ENCODE measurements at places on chromosomes 16 and 17.
A peak's percentile ranks its signal among the peaks of the same experiment; 100 is the strongest.

GRCh38 chr16:12735805-12736204 lies 67.9 kb downstream of the CPPED1 start:
- DNase-seq, result no peak

DNA sequence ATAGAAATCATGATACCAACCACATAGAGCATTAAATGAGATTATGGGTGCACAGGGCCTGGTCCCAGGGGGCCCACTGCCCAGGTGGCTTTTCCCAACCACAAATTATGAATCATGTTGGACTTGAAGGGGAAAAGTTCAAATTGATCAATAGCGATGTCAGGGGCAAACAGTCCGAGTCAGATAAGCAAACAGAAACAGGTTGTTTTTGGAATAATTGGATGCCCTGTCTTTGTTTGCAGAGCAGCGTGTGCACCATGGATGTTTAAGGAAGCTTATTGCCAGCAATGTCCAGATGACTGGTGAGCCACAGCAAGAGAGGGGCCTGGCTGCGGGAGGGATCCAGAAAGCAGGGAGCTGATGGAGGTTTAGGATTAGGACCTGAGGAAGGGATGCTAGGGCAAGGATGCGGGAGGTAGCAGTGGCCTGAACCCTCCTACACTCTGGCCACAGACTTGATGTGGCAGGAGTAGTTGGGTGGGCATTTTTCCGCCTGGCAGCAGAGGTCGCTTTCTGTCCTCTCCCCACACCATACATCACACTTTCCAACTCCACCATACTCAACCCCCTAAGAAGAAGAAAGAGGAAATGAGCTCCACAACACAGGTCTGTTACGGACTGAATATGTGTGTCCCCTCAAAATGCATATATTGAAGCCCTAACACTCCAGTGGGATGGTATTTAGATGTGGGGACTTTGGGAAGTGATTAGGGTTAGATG lies 266.4 kb upstream of the RPL38 start:
- DNase-seq, result no peak

DNA sequence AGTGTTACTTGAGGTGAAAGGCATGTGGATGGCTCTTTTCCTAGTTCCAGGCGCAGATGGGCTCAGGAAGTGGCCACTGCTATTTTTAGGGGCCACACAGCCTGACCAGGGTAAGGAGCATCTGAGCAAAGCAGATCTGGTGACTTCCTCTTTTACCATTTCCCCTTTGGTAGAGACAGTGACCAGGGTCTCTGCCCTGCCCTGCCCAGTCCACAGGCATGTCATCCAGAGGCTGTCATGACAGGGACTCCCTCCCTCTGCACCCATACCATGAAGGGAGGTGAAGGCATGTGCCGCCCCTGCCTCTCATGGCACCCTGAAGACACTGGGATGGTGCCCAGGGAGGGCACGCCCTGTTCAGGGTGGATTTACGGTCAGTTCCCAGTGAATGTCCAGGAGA lies 2.2 kb downstream of the PLA2G15 start:
- no peak for DNase-seq

DNA sequence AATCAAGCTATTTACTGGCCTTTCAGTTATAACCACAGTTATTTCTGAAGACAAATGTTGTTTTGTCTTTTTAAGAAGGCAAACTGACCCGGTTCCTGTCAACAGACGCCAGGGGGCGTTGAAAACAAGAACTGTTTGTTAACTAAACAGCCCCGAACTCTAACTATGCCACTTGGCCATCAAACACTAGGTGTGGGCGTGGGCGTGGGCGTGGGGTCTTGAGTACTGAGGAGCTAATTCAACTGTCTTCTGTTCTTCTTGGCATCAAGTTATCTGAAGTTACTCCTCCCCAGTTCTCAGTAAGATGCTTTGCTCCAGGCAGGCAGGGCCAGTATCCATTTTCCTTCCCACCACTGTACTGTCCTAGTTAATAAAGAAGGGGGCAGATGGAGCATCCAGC lies 63.3 kb upstream of the MTMR4 start:
- peak; percentile 20 for DNase-seq

- no peak for DNase-seq
Observed at GRCh38 chr16:85780281-85780680, 19.1 kb downstream of the EMC8 start.

DNA sequence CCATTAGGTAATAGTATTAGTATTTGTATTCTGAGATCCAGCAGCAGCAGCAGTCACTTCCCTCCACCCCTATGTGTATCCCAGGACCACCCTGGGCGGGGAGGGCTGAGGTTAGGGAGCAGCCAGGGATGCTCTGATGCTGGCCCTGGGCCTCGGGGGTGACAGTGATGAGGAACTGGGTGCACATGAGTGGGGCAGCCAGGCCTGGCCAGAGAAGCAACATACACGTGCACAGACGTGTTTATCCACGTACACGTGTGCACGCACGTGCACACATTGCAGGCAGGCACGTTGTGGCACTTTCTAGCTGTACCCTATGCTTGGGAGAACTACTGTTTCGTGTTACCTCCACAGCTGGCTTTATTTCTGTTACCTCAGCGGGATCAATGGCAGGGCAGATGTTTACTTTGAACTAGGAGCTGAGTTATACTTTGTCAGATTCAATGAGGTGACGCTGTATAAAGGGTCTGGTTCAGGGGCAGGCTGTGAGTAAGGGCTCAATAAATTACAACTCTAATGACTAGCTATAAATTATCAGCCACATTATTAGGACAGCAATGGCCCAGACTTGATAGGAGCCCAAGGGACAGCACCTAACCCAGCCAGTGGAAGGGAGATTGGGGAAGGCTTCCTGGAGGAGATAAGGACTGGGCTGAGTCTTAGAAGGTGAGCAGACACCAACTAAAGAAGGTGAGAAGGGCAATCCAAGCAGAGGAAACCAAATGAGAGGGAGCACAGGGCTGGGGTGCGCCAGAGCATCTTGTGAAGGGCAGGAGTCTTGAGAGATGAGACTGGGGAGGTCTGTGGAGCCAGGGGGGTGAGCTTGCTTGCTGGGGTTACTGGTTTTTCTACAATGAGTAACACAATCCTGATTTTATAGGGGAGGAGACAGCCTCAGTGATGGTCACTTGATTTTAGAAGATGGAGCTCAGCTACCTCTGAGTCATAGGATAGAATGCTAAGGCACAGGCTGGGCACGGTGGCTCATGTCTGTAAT lies 22.4 kb upstream of the CA4 start:
- DNase-seq, result no peak

DNA sequence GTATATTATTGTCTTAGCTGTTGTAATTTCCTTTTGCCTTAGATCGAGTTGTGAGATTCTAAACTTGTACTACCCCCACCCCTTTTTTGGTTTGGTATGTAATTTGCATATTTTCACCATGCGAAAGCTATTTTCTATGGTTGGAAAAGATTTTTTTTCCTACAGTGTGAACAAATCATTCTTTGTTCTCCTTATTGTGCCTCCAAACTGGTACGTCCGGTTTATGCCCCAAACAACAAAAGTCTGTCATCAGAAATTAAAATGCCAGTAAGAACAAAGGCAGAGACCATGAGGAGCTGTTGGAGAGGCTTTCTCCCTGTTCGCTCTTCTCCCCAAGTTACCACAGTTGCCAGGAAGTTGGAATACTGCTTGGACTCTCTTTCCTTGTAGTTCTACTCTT lies 66.1 kb downstream of the BCAS3 start:
- DNase-seq, result no peak

GRCh38 chr16:84643674-84644073 lies 4.6 kb upstream of the KLHL36 start:
- DNase-seq, result no peak

- no peak for DNase-seq
Observed at GRCh38 chr16:20349615-20350014, 2.9 kb downstream of the UMOD start.

- no peak for DNase-seq
Observed at GRCh38 chr16:72470541-72470940, 298.6 kb upstream of the PMFBP1 start.

DNA sequence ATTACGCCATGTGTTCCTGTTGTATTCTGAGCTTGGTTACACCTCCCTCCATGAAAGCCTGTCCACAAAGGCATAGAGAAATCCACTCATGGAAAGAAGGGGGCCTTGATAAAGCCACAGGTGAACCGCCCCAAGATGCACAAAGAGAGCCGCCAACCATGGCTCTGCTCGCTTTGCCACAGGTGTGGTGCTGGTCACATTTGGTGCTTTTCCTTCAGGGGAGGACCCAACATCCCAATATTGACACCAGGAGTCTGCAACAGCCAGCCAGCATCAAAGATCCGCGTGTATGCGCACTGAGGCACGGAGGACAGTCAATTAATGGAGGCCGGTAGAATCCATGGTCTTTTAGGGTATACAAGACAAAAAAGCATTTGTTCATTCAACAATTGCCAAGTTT lies 7.3 kb downstream of the ABCA3 start:
- DNase-seq, result no peak

DNA sequence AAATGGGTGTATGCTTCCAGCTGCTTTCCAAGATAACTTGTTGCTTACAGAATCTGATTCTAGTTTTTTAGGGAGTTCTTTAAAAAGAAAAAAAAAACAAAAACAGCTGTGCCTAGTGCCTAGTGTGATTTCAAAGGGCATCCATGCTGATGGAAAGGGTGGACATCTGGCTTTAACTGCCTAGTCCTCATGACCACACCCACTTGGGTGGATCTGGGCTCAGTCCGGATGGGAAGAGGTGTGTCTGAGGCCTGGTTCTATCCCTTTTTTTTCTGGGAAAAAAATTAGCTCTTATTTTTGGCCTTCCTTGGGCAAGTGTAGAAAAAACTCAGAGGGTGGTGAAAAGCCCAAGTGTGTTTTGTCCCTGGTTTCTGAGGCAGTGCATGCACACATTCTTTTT lies 132.3 kb upstream of the CDH11 start:
- DNase-seq, result no peak

DNA sequence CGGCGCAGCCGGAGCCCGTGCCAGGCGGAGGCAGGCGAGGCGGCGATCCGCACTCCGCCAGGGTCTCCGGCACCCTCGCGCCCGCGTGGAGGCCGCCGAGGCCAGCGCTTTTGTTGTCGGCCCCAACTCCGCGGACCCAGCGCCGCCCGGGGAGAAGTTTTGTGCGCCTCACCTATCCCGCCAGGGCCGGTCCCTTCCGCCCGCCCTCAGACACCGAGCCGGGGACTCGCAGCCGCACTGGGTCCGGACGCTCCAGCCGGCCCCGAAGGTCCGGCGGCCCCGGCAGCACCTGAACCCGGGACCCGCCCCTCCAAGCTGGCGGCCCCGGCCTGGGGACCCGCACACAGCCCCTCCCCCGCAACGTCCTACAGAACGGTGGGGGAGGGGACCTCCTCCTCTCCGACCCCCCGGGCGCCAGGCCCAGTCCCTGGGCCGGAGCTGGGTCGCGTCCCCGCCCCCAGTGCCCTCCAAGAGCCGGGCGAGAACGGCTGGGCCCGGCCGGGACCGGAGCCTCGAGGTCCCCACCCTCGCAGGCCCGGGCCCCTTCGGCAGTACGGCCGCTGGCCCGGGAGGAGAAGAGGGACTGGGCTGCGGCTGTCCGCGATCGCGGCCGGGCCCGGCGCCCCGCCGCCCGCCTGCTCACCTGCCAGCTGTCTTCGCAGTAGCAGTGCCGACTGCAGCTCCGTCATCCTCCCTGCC lies 698 bp downstream of the UBE2G1 start:
- DNase-seq, result peak; percentile 4

DNA sequence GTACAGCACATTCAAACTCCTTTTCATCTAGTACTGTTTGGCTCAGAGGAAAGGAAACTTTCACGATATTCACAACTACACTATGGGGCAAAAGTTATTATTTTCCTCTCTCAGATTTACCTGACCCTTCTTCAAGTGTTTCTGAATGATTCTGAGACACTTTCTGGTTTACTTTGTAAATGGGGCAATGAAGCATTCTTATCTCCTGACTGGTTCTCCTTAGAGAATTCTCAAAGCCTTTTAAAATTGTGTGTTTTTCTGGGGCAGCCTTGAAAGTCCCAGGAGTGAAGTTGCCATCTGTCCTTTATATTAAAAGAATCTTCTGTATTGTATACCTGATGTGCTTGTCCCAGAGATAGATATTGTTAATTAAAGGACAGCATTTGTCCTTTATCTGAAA lies 264.9 kb downstream of the FTO start:
- no peak for DNase-seq

GRCh38 chr16:47204736-47205504 lies 61.2 kb upstream of the NETO2 start:
- DNase-seq, result no peak

- no peak for DNase-seq
Observed at GRCh38 chr16:82260212-82260795, 90.3 kb upstream of the MPHOSPH6 start.

- DNase-seq, result no peak
Observed at GRCh38 chr17:57679356-57679755, 65.7 kb downstream of the CCDC182 start.

DNA sequence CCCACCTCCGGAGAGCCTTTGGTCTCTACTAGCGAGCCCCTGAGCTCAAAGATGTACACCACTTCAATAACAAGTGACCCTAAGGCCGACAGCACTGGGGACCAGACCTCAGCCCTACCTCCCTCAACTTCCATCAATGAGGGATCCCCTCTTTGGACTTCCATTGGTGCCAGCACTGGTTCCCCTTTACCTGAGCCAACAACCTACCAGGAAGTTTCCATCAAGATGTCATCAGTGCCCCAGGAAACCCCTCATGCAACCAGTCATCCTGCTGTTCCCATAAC lies 702 bp downstream of the SPN start:
- DNase-seq, result no peak

DNA sequence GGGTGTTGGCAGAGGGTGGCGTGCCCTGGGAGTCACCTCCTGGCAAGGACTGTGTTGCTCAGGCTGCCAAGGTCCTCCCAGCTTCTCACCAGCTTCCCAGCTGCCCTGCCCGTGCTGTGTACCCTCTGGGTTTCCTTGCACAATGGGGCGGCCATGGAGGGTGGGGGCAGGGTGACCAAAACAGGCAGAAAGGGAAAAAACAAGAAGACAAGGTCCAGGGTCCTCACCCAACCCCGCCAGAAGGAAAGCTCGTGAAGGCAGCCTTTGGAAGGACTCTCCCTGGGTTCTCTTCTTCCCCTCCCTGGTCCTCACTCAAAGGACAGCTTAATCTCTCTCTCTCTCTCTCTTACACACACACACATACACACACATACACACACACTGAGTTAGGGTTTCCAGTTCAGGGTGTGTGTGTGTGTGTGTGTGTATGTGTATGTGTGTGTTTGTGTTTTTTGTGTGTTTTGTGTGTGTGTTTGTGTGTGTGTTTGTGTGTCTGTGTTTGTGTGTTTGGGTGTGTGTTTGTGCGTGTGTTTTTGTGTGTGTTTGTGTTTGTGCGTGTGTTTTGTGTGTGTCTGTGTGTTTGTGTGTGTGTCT lies 2.0 kb downstream of the SLC13A5 start:
- no peak for DNase-seq

- DNase-seq, result no peak
Observed at GRCh38 chr17:45740553-45741330, 43.4 kb upstream of the CRHR1 start.

- no peak for DNase-seq
Observed at GRCh38 chr17:48825446-48826381, 5.1 kb upstream of the CALCOCO2 start.
